ENCODE measurements at places on chromosomes 13 and 19.
A peak's percentile ranks its signal among the peaks of the same experiment; 100 is the strongest.

- no peak for DNase-seq
These were observed 5.9 kb downstream of the PKN1 start for GRCh38 chr19:14439014-14439413.

DNA sequence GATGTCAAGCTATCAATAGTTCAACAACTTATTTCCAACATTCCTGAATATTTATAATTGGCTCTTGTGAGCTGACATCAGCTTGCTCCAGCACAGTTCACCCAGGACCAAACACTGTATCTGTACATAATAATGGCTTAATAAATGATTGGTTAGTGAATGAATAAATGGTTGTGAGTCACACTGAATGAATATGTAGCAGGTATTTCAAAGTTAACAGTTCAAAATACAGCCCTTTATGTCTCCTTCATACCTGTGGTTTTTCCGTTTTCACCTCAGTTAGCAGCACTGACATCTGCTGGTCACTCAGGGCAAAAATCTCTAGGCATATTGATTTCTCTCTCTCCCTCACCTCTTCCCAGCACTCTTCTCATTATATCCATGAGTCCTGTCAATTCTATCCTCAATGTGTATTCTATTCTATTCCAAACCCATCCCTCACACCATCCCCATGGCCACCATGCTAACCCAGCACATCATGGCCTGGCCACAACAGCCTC lies 76.3 kb downstream of the PEG3 start:
- no peak for DNase-seq

- DNase-seq: peak; percentile 54
These were observed 22.9 kb downstream of the OLFM2 start for GRCh38 chr19:9913237-9914000.

DNA sequence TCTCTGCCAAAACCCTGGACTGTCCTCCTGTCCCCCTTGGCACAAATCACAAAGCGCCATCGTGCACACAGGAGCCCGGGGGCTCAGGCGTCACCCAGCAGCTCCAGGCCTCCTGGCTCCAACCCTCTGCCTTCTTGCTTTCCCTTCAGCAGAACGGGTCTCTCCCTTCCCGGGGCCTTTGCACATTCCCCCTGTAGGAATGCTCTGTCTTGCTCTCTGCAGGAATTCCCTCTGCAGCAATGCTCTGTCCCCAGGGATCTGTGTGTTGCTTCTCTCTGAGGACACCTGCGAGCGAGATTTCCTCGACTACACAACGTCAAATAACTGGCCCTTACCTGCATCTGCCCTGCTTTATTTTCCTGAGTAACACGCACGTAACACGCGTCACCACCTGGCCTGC lies 13.3 kb upstream of the RASA3 start:
- DNase-seq: no peak

- no peak for DNase-seq
These were observed 155.5 kb downstream of the TNFSF13B start for GRCh38 chr13:108425056-108425455.

DNA sequence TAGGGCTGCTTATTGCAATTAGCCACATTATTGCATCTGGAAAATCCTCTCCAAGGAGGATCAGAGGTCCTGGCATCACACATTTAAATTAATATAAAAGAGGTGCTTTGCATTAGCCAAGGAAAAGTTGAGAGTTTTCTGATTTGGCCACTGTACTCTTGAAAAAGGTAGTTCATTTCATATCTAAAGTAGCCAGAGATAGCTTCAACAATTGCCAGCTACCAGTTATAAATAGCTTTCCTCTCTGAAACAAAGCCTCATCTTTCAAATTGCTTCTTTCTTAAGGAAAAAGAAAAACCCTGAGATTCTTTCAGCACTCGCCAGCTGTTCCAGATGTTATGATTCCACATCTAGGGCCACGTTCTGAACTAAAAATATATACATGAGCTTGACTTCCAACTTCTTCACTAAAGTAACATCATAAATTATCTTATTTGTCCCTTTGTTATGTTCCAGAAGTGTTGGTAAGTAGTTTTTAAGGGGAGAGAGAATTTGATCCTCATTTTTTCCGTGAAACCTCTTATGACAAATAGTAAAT lies 69.6 kb downstream of the ERCC5 start:
- no peak for DNase-seq

- no peak for DNase-seq
These were observed 8.1 kb downstream of the PAK4 start for GRCh38 chr19:39133431-39134270.

- no peak for DNase-seq
These were observed 17.2 kb downstream of the KCNC3 start for GRCh38 chr19:50311723-50312635.

GRCh38 chr13:39766464-39767158 lies 111.1 kb downstream of the COG6 start:
- no peak for DNase-seq

- DNase-seq: no peak
These were observed 69.4 kb downstream of the PSPC1 start for GRCh38 chr13:19713186-19713965.
